Thymus (tissue), 14 donors: ENCODE measurements at places on chromosomes 12 and 14.

GRCh38 chr14:60090864-60091519, 731 bp upstream of the PCNX4 start:
- no peak for DNase-seq

DNA sequence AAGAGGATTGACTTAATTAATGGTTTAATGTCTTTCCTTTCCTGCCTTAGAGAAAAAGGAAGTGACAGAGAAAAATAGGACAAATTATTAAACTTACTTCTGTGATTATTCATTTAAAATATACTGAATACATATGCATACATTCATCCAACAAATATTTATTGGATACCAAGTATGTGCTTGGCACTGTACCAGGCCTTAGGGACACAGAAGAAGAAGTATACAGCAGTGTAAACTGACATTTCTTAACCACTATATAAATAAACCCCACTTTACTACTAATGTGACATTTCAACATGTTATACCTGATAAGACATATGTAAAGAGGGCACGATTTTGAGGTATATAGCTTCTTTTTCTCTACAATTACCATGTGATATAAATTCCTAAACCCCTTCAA, 53.6 kb downstream of the ERO1A start:
- DNase-seq, result no peak

DNA sequence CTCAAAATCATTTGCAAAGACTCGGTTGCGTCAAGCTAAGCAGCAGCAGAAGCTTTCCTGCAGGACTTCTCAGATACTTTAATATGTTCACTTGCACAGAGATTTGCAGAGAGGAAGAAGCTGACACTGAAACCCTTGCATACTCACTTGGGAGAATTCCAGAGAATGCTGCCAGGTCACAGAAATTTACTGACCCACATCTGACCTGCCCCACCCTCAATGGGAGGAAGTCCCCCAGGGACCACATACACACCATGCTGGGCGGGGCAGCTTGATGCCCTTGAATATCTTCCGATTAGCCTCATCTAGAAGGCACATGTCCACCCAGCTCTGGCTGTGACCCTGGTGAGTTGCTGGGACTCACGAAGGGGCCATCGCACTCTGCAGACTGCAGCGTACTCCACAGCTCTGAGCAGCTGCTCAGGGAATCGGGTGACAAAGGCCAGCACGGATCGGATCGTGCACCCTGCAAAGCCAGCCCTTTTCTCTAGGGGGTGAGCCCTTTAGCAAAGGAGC, 83.2 kb downstream of the ITPK1 start:
- DNase-seq, result no peak

DNA sequence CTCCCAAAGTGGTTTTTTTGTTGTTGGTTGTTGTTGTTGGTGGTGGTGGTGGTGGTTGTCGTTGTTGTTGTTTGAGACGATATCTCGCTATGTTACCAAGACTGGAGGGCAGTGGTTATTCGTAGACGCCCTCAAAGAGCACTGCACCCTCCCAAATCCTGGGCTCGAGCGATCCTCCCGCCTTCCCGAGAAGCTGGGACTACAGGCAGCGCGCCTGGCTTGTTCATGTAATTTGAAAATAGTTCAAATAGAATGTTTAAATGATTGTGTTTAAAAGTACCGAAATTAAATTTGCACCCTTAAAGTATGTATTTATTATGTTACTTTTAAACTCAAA, 439 bp upstream of the ANAPC5 start:
- no peak for DNase-seq

DNA sequence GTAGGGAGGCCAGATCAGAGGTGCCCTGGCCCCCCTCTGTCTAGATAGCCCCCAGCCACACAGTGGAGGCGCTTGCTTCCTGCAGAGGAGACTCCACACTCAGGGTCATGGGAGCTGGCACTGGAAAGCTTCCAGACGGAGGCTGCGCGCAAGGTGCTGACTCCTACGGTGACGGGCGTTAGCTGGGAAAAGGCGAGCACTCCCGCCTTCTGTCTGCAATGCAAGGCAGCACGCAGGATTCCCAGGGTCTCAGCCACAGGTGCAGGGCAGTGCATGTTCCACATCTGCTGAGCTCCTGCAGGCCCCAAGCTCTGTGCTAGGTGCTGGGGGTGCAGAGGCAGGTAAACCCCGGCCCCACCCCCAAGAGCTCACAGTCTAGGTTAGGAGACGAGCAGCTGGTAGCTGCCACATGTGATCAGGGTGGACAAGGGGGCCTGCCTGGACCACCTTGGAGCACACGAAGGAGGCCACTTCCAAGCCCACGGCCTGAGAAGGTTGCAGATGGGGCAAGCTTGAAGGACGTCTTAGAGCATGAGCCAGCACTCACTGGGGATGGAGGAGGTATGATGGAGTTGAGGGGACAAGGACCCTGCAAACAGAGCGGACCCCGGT, 310.9 kb upstream of the DIO3 start:
- no peak for DNase-seq

DNA sequence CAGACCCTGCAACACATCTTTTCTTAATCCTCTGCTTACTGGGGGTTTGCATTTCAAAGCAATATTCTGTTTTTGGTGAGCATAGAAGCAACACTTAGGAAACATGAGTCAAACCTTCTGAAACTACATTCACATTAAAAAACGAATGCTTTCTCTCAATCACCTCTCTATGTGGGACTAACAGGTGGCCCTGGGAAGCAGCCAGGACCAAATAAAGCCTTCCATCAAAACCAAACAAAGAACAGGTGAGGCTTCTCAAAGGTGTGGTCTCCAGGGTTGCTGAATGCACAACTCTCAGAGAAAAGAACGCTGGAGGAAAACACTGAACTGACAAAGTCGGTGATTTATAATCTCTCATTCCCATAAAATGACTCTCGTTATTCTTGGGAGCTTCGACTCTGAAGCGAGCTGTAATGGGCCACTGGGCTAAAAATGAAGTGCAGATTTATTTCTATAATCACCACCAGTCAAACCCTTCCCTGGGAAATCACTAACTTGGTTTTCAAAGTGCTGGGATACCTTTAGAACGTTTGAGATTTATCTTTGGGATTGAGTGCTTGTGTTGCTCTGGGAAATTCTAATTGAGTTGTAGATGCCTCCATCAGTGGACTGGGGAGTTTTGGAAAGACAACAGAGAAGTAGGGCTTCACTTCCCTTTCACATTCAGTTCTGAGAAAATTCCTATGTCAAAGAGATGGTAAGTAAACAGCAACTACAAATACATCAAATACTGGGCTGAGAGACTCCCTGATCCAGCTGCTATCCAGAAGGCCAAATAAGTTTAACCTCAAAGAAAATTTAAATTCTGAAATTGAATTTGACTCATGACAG, 262.0 kb upstream of the TMPO start:
- DNase-seq, result no peak
